Osteocyte (in vitro differentiated cells): ENCODE measurements at places on chromosomes 1 and 21. TPM values are rescaled to one million over a fixed set of nuclear protein-coding genes. Genes with fewer than 3 reads are reported as not detected.

SH3GLB1 gene
- 80.5 and 81.8 TPM in 2 replicates for total RNA-seq

CASQ2 gene
- not detected in 2 replicates for total RNA-seq

MSTO1 gene
- total RNA-seq: 47.8 and 50.8 TPM in 2 replicates

MFSD2A gene
- total RNA-seq: 0.60 and 0.81 TPM in 2 replicates

TTC24 gene
- not detected in 2 replicates for total RNA-seq

OLFM3 gene
- total RNA-seq: not detected in 2 replicates

LAMC2 gene
- total RNA-seq: 3.5 and 3.6 TPM in 2 replicates

CFAP141 gene
- not detected in 2 replicates for total RNA-seq

MIB2 gene
- 105 and 108 TPM in 2 replicates for total RNA-seq

TMEM200B gene
- 19.7 and 22.5 TPM in 2 replicates for total RNA-seq

HES5 gene
- total RNA-seq: 0.29 TPM in 1 of 2 replicates, not detected in the other

BNIPL gene
- total RNA-seq: 0.55 and 0.81 TPM in 2 replicates

TSPEAR gene
- not detected in 2 replicates for total RNA-seq

NCAM2 gene
- 121 and 135 TPM in 2 replicates for total RNA-seq

ROR1 gene
- 20.6 and 21.8 TPM in 2 replicates for total RNA-seq

GRCh38 chr1:152108882-152109222 lies 6.4 kb downstream of the TCHH start:
- no peak for DNase-seq

- no peak for DNase-seq
Measured at GRCh38 chr1:184110272-184111204, 59.0 kb downstream of the TSEN15 start.

- DNase-seq: no peak
Measured at GRCh38 chr1:195130598-195130997, 1477.6 kb downstream of the KCNT2 start.

DNA sequence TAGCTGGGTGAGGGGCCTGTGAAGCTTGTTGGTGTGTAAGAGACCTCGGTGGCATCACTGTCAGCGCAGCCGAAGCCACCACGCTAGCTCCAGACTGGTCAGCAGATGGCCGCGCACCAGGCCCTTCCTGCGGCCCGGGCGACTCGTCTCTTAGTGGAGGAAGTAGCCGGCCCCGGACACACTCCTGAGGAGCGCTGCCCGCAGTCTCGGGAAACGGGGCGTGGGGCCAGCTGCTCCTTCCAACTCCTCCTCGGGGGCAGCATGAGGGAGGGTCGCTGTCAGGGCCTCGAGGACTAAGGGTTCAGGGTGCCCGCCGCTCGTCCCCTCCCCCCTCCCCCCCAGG lies 20.4 kb downstream of the H3-3A start:
- no peak for DNase-seq

GRCh38 chr1:41861535-41862383 lies 57.0 kb downstream of the HIVEP3 start:
- no peak for DNase-seq

- no peak for DNase-seq
Measured at GRCh38 chr1:115041654-115042053, 12.0 kb downstream of the TSHB start.

- DNase-seq: peak; percentile 93
Measured at GRCh38 chr1:33161061-33161681, 20.7 kb downstream of the TRIM62 start.

DNA sequence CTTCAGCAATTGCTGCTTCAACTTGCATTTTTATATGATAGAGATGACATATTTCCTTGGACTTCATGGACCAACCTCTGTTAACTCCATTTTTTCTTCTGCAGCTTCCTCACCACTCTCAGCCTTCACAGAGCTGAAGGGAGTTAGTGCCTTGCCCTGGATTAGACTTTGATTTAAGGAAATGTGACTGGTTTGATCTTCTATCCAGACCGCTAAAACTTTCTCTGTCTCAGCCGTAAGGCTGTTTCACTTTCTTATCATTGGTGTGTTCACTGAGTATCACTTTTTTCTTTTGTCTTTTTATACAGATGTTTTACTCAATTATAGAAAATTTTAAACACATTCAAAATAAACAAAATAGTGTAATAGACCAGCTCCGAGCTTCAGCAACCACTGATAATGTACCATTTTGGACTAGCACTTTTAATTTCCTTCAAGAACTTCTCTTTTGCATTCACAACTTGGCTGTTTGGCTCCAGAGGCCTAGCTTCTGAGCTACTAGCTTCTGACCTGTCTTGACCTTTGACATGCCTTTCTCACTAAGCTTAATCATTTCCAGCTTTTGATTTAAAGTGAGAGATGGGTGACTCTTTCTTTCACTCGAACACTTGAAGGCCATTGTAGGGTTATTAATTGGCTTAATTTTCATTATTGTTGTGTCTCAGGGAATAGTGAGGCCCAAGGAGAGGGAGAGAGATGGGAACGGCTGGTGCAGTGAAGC lies 9.3 kb downstream of the NEK7 start:
- no peak for DNase-seq

DNA sequence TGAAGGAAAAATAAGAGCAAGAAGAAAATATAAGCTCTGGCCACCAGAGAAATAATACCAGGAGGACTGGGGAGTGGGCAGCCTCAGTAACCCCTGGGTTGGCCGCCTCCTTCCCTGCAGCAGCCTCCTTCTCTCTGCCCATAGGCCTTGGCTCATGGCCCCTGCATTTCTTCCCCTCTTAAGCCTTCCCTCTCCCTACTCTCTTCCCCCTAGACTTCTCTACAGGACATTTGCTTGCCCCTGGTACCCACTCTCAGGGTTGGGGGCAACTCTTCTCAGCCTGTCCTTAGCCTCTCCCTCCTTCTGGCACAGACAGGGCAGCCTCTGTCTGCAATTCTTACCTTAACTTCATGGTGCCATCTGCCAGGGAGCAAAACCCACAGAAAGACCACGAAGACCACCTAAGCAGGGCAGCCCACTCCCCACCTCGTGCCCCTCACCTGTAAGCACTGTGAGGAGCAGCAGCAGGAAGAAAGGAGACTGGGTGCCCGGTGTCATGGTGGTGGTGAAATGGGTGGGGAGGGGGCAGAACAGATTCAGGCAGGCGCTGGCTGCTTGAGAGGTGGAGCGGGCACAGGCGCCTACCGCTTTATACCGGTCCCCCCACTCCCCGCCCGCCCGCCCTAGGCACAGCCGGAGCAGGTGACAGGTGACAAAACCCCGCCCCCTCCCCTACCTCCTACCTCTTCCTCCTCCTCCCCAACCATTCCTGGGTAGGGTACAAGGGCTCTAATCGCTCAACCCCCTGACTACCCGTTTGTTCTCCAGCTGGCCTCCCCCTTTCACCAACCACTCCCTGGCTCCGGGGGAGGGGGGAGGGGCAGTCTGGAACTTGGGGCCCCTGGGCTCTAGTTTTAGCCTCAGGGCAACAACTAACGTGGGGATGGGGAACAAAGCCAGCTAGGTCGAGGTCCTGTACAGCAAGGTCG lies 15.1 kb downstream of the THBS3 start:
- no peak for DNase-seq

- DNase-seq: no peak
Measured at GRCh38 chr1:24248859-24249258, 61.8 kb upstream of the IFNLR1 start.

GRCh38 chr1:101022294-101022693 lies 3.3 kb downstream of the DPH5 start:
- no peak for DNase-seq

DNA sequence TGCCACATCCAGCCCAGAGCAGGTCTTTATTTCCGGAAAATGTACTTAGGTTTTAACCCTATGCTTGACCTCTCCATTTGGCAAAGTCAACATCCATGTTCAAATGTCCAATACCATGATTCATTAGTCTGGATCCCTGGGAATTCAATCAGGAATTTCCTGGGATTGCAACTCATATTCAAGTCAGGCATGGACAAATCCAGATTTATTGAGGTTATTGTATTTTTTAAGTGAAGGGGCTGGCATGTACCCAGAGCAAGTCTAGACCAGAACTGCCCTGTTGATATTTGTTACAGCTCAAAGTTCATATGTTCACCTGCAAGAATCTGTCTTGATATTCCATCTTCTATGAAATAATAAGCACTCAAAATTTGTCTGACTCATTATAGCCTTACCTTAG lies 521.1 kb downstream of the ADGRL2 start:
- no peak for DNase-seq

- DNase-seq: no peak
Measured at GRCh38 chr21:18298228-18298627, 53.6 kb downstream of the CHODL start.

DNA sequence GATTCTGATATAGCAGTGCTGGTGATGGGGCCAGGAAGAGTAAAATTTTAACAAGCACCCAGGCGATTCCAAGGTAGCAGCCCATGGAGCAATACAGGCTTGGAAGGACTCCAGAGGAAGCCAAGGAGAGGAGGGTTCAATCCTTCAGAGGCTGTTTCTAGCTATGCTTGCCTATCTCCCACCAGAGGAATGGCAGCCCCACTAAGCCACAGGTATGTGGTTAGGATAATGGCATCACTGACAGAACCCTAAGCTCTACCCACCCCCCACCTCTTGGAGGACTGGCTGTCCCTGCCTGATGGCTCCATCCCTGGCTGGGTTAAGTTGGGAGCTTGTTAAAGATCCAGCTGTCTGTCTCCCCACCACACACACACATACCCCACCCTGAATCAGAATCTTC lies 19.3 kb upstream of the PTAFR start:
- no peak for DNase-seq

DNA sequence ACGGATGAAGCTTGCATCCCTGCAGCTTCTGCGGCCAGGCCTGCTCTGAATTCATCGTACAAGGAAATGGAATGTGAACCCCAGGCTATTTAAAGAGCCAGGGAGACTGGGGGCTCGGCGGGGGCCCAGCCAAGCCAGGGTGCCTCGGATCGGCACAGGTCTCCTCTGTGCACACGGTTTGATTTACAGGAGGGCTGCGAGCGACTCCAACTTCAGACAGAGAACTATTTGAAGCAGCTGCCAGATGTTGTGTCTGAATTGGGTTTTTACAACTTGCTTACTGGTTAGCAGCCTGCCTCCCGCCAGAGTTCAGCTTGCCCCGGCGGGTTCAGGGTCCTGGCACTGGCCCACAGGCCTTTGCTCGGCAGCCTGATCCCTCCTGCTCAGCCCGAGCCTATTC lies 83.2 kb downstream of the SPSB1 start:
- no peak for DNase-seq

DNA sequence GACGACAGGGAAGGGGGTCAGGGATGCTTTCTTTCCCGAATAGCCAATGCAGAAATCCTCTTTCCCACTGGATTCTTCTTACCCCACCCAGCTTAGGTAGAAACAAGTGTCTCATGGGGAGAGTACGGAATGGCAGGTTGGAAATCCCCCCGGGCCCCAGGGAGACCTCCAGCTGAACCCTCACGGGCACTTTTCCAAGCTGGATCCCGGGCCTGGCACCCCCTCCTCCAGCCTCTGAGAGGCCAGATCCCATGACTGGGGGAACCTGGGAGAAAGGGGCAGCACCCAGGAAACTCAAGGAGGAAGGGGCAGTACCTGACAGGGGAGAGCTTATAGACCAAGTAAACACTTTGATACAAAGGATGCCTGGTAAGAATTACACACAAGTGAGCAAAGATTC lies 1.3 kb downstream of the PKP1 start:
- DNase-seq: no peak

- no peak for DNase-seq
Measured at GRCh38 chr1:47235806-47236205, 3.8 kb upstream of the TAL1 start.

DNA sequence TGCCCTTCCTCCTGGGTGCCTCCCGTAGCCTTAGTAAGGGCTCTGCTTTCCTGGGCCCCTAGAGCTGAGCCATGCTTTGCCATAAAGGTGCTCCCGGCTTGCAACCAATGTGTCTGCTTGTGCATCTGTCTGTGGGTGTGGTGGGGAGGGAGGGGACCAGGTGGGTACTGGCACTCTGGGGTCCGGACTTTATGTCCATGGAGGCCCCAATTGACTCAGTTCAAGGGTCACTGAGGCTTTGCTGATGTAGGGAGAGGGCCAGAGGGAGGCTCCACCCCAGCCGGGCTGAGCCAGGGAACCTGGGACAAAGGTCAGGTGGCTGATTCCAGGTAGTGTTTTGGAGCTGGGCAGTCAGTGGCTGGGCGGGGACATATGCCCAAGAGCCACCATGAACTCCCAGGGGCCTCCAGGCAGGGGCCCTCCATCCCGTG lies 15.0 kb downstream of the TNFRSF25 start:
- no peak for DNase-seq

DNA sequence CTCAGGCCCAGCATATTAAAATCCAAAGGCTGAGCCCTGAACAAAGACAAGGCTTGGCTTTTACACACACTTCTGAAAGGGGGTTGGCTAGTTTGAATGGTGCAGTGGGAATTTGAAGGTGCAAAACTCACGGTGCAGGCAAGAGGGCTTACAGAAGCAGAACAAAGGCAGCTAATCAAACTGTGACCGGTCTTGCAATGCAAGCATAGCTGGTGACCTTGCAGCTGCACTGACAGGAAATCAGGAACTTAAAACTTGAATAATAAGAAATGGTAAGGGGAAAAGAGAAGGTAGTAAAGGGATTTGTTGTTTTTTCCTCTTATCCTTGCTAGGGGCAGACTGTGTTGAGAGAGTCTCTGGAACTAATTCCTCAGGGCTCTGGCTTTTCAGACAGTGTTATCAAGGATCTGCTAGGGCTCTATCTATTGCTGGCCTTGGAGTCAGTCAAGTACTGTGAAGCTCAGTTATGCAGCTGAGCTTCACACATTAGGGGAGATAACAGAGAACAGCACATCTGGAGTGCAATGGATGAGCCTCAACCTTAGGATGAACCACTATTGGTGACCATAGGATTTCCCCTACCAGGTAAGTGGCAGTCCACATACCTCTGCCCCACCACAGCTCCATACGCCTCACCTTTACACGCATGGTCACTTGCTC lies 97.6 kb downstream of the PPIAL4G start:
- DNase-seq: no peak

GRCh38 chr1:58890113-58890512 lies 106.3 kb upstream of the JUN start:
- DNase-seq: no peak

GRCh38 chr21:37210130-37210529 lies 57.0 kb downstream of the VPS26C start:
- DNase-seq: no peak

- DNase-seq: no peak
Measured at GRCh38 chr1:96872757-96873156, 151.2 kb downstream of the PTBP2 start.
